Left ventricle myocardium inferior (tissue), 1 donor: ENCODE measurements at places on chromosomes 5 and 9. TPM values are rescaled to one million over a fixed set of nuclear protein-coding genes. Genes with fewer than 3 reads are reported as not detected.

GRCh38 chr5:142164315-142164714 is 55.7 kb downstream of the NDFIP1 start:
- DNase-seq, result no peak

GRCh38 chr5:125263356-125263755 is 516.9 kb upstream of the ZNF608 start:
- DNase-seq, result no peak

DNA sequence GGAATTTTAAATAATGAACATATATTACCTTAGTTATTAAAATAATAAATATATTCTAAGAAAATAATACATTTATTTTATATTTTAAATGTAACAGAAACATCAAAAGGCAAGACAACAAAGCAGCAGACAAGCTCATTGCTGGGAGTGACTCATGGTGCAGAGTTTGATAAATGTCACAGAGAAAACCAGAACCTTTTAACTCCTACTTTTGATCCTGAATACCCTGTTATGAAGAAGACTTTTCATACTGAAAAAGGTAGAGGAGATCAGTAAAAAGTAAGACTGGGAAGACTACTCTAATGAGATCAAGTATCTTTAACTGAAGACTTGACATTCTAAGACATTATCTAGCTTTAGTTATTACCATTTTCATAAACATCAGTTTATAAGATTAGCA is 99.0 kb upstream of the GNA14 start:
- no peak for DNase-seq

DNA sequence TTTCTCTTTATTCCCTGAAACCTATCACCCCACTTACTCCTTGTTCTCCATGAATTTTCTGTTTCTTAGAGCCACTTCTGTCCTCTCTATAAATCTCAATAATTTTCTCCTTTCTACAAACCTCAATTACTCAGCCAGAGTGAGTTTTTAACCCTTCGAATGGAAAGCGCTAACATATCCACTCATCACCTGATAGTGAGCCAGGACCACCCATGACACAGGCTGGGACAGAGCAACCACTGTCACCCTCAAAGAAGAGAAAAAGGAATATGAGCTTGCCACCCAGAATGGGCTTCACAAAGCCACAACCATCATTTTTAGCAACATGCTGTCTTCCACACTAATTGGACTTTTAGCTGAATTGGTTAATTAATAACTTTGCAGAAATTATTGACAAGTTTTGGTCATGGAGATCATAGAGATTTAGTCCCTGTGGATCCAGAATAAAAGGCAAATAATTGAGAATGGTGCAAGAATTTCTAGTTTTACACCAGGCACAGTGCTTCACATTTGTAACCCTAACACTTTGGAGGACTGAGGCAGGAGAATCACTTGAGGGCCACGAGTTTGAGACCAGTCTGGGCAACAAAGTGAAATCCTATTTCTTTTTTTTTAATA is 32.1 kb upstream of the SELENOP start:
- DNase-seq, result no peak

GRCh38 chr9:129253803-129254381 is 75.8 kb upstream of the IER5L start:
- DNase-seq, result peak; percentile 75

- no peak for DNase-seq
These were observed 55.4 kb downstream of the EFNA5 start for GRCh38 chr5:107615299-107615817.

DNA sequence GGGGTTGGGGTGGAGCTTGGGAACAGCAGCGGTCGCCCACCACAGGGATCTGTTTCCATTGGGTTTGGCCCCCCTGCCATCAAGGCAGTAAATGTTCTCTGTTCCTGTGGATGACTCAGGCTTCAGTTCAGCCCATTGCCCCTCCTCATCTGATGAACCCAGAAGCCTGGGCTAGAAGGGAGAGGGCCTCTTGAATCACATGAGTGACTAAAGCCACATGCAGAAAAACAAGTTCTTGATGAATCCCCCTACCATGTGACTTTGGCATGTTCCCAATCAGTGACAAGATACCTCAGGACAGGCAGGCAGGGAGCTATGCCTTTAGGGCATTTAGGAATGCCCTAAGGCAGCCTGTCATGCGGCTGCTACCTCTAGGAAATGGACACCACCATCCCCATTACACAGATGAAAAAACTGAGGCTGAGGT is 2.5 kb downstream of the SH3PXD2B start:
- no peak for DNase-seq

DNA sequence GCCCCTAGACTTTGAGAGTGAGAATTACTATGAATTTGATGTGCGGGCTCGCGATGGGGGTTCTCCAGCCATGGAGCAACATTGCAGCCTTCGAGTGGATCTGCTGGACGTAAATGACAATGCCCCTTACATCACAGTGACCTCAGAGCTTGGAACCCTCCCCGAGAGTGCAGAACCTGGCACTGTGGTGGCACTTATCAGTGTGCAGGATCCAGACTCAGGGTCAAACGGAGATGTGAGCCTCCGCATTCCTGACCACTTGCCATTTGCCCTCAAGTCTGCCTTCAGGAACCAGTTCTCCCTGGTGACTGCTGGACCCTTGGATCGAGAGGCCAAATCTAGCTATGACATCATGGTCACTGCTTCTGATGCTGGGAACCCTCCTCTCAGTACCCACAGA is 1.3 kb downstream of the PCDHGC4 start:
- DNase-seq, result no peak

The ISL1 gene
- not detected for total RNA-seq

The DIMT1 gene
- 16.9 TPM for total RNA-seq

The STING1 gene
- 55.3 TPM for total RNA-seq

The TRPM3 gene
- total RNA-seq, result 0.22 TPM
